Chondrocyte (in vitro differentiated cells): ENCODE measurements at places on chromosomes 3 and 15. TPM values are rescaled to one million over a fixed set of nuclear protein-coding genes. Genes with fewer than 3 reads are reported as not detected.
A peak's percentile ranks its signal among the peaks of the same experiment; 100 is the strongest.

The TRAK1 gene
- 38.1 to 53.7 TPM (median 51.2 TPM) in 3 replicates for total RNA-seq

The RFX7 gene
- total RNA-seq: 17.6 to 20.5 TPM (median 17.8 TPM) in 3 replicates

The TLR9 gene
- total RNA-seq: 0.12 TPM in 1 of 3 replicates, not detected in the others

The TRIM42 gene
- not detected in 3 replicates for total RNA-seq

DNA sequence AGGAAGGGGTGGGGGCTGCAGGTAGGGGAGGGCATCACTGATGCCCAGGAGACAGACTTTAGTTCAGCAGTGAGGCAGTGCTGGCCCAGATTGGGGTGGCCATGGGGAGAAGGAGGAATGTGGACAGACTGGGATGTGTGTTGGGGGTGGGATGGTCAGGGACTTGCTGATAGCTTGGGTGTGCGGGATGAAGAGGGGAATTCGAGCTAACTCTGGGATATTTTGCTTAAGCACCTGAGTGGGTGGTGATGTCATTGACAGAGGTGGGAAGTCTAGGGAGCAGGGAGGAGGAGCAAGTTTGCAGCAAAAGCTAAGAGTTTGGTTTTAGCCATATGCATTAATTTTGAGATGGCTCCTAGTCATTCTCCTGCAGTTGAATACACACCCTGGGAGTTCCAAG, 207.5 kb downstream of the RPLP1 start:
- no peak overlapping the region for H3K27ac ChIP-seq
- no peaks in the 10 kb centered on the region for H3K36me3 ChIP-seq

DNA sequence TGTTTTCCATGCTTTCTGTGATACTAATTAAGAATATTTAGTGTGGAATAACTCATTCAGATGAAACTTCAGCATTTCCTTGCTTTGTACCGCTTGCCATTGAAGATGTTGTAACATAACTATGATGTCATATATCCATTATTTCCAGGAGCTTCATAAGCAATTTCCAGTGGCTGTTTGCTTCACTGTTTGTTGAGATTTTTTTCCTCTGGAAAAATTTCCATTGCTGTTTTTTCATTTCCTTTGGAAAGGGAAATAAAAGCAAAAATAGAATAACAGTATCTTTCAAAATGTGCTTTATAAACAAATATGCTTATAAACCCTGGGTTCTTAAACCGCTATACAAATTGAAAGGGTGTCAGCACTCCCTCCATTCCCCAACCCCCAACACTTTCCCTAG, 319.6 kb upstream of the SEMA6D start:
- H3K4me3 ChIP-seq: no peak overlapping the region
- no peak for DNase-seq
- no peaks in the 10 kb centered on the region for H3K36me3 ChIP-seq
- no peaks in the 10 kb centered on the region for H3K4me1 ChIP-seq
- no peak overlapping the region for H3K27ac ChIP-seq
- H3K27me3 ChIP-seq: peaks cover 2% of the 10 kb centered on the region

DNA sequence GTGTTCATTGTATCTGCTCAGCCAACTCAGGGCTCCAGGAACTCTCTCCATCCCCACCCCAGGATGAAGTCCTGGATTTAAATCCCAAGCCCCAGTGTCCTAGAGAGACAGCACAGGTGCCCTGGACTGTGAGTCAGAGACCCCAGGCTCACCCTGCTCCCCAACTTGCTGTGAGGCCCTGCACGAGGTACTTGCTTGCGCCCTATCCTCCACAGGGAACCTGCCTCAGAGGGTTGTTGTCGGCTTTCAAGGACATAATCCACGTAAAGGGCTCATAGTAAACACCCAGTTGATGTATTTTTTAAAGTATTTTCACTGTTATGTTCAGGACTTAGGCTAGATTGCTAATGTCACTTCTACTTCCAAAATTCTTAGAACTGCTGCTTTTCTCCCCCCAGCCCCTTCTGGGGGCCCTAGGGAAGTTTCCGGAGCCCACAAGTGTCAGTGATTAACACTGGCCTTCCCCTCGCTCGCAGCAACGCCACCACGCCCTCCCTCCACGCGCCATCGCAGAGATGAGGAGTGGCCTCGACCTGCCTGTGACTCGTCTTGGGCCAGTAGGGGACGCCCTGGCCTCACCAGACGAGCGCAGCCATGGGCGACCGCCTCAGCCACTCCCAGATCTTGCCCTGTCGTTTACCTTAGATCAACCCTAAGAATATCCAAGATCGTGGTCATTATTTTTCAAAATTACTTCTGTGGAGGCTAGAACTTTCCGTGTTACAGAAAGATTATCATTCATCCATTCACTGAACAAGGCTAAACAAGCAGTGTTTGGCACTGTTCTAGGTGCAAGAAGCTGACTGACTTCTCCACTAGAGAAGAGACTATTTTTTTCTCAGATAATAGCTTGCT, 6.0 kb upstream of the SRP14 start:
- no peak for DNase-seq
- H3K4me3 ChIP-seq: peak overlapping the region; percentile 67
- no peaks in the 10 kb centered on the region for H3K27me3 ChIP-seq
- no peaks in the 10 kb centered on the region for H3K36me3 ChIP-seq
- peaks cover 45% of the 10 kb centered on the region for H3K4me1 ChIP-seq
- peak overlapping the region; percentile 67 for H3K27ac ChIP-seq

GRCh38 chr3:159144891-159145290, 343.0 kb downstream of the MFSD1 start:
- no peak overlapping the region for H3K27ac ChIP-seq
- no peaks in the 10 kb centered on the region for H3K4me1 ChIP-seq
- DNase-seq: no peak
- H3K27me3 ChIP-seq: peaks cover 19% of the 10 kb centered on the region

DNA sequence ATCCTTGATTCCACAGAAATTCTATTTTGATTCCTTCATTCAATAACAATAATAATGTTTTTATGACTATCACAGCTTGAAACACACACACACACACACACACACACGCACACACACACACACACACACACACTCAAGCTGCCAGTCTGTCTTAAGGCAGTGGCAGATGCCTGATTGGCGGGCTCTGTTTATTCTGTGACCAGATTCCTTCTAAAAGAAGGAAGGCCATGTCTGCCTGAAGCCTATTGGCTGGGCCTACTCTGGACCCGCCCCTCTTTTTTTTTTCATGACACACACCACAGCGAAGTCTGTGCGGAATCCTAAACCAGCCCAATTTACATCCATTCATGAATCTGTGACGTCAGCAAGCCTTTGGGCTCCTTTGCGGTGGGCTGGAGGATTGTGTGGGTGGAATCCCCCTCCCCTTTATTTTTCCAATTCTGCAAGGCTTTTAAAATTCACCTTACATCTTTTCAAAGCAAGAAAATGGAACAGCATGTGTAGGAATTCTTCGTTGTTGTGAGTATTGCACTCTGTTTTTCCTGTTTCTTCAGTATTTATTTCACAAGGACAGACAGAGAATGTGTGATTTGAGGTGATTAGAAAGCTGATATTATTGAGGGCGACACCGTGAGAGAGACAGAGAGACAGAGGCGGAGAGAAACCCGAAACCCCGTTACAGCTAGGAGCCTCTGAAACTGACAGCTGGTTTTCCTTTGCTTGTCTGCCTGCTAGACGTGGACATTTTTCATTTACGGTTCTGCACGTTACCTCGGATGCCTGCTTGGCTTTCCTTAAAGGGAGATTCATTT, at the start of gene MAP3K13:
TSS of gene MAP3K13 (plus strand) at position 287 of the 812 bp plus-strand sequence. CDS start 65,446 bp downstream, outside the sequence.
- peak within 1 kb of the TSS; percentile 93 for H3K4me3 ChIP-seq
- H3K27me3 ChIP-seq: no peaks in the 10 kb centered on the region
- DNase-seq: no peak
- H3K27ac ChIP-seq: peak within 1 kb of the TSS; percentile 98
- peaks cover 34% of the 10 kb centered on the region for H3K4me1 ChIP-seq
- H3K36me3 ChIP-seq: no peaks in the 10 kb centered on the region

DNA sequence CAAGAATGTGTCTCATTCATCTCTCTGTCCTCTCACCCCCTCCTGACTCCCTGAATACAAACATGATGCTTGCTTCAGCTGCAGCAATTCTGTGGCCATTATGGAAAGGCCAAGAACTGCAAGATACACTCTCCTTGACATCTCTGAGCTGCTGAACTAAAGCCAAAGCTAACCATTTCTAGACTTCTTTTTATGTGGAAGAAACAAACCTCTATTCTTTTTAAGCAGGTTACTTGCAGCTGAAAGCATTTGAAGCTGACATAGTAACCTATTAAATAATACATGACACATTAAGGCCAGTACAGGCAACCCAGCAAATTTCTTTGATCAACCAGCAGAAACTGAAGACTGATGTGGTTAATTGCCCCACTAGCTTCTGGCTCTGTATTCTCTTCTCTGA, 17.5 kb downstream of the FHIT start:
- peaks cover 3% of the 10 kb centered on the region for H3K4me1 ChIP-seq
- no peak overlapping the region for H3K27ac ChIP-seq
- no peak for DNase-seq

DNA sequence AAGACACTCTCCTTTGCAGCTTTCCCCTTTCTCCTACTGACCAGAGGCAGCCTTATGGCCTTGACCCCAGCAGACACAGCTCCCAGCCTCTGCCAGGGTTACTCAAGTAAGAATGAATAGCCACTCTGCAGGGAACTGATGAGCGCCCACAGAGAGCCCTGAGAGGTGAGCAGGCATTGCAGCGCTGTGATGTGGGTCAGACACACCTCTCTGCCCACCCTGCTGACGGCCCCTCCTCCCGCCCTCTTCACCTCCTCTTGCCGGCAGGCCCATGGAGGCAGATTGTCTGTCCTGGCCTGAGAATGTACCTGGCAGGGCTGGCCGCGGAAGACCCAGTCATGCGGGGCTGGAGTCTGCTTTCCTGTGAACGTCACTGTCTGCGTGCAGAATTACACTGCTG, 512.6 kb upstream of the PPP2R3A start:
- H3K27ac ChIP-seq: no peak overlapping the region
- H3K27me3 ChIP-seq: peaks cover 20% of the 10 kb centered on the region
- H3K4me1 ChIP-seq: no peaks in the 10 kb centered on the region
- no peaks in the 10 kb centered on the region for H3K36me3 ChIP-seq

GRCh38 chr3:98587654-98588053, 5.8 kb downstream of the CPOX start:
- no peak overlapping the region for H3K4me3 ChIP-seq
- H3K4me1 ChIP-seq: peaks cover 39% of the 10 kb centered on the region
- DNase-seq: no peak

- H3K4me3 ChIP-seq: no peak overlapping the region
- no peak overlapping the region for H3K27ac ChIP-seq
- H3K27me3 ChIP-seq: peaks cover 19% of the 10 kb centered on the region
- no peaks in the 10 kb centered on the region for H3K36me3 ChIP-seq
These were observed 13.0 kb downstream of the SV2B start for GRCh38 chr15:91113030-91113429.

GRCh38 chr3:132841621-132842020, 119.4 kb upstream of the NPHP3 start:
- DNase-seq: no peak
- H3K4me3 ChIP-seq: no peak overlapping the region
- H3K27ac ChIP-seq: no peak overlapping the region

DNA sequence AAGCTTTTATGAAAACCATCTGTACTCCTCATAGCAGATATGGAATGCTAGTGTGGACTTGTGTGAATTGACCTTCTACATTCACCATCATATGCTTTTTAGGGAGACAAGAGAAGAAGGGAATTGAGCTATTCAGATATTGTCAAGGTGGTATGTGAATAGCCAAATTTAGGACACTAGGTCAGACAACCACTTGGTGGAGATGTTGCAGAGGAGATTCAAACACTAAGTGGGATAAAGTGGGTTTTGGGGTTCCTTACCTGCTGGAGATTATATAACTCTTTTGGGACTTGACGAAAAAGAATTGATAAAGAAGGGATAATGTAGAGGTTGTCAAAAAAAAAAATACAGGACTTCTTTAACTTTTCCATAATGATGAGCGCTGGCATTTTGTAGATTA, 231.8 kb upstream of the THRB start:
- no peaks in the 10 kb centered on the region for H3K27me3 ChIP-seq
- H3K36me3 ChIP-seq: no peaks in the 10 kb centered on the region
- H3K4me3 ChIP-seq: no peak overlapping the region
- no peak overlapping the region for H3K27ac ChIP-seq

GRCh38 chr3:13066834-13067233, 6.4 kb downstream of the IQSEC1 start:
- H3K4me3 ChIP-seq: no peak overlapping the region
- DNase-seq: no peak
- no peak overlapping the region for H3K27ac ChIP-seq
- no peaks in the 10 kb centered on the region for H3K27me3 ChIP-seq
- peaks cover 17% of the 10 kb centered on the region for H3K4me1 ChIP-seq
